ENCODE measurements at places on chromosomes 1 and 21. TPM values are rescaled to one million over a fixed set of nuclear protein-coding genes. Genes with fewer than 3 reads are reported as not detected.

MIS18A gene
- 30.0 TPM for total RNA-seq

SZT2 gene
- 43.0 TPM for total RNA-seq

GRCh38 chr1:93446837-93447451 is 974 bp upstream of the FNBP1L start:
- H3K4me1 ChIP-seq: peaks cover 34% of the 10 kb centered on the region
- no peaks in the 10 kb centered on the region for H3K27me3 ChIP-seq
- H3K36me3 ChIP-seq: no peaks in the 10 kb centered on the region
- DNase-seq: no peak
- H3K4me3 ChIP-seq: peak overlapping the region; percentile 86

DNA sequence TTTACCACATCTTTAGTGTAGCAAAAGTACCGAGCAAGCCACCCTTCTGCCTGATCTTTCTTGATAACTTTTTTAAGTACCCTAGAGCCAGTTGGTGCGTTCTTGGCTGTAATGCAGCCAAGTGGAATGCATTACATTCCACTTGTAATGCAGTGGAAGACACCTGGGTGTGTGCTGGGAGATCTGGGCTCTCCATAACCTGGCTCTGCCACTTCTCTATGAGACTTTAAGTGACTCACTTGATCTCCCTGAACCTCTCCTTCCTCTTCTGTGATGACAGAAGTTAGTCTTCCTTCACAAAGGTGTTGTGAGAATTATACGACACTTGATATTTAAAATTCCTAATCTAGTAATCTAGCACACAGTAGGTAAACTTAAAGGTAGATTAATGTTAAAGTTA is 35.3 kb upstream of the NFIA start:
- no peak overlapping the region for H3K27ac ChIP-seq
- H3K4me3 ChIP-seq: no peak overlapping the region
- DNase-seq: no peak
- no peaks in the 10 kb centered on the region for H3K4me1 ChIP-seq
- no peaks in the 10 kb centered on the region for H3K36me3 ChIP-seq
- no peaks in the 10 kb centered on the region for H3K27me3 ChIP-seq

DNA sequence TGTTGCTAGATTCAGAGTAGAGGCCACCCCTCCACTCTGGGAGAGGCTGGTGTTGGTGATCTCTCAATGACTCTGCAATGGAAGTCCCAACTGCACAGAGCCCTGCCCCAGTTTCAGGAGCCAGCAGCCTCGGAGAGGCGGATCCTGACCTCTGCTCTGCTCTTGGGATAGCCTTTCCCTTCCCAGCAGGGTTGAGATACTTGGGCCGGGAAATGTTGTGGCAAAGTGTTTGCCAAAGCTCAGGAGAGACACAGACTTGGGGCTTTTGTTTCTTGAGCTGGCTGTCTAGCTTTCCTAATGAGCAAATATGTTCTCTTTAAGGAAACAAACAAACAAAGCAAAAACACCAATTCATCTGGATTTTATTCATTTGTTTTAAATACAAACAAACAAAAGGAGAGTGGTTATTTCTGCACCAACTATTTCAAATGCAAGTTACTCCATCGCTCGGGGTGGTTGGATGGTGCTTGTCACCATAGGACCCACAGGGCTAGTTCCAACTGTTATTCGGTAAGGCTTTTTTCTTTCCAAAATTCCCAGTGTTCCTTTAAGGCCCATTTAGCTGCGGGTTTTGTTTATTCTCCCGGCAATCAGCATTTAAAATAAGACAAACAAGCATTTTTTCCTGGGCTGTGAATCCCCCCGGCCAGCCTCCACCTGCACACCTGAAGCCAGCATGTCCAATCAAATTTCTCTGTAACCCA is 193.9 kb upstream of the LMO4 start:
- no peaks in the 10 kb centered on the region for H3K4me1 ChIP-seq
- H3K4me3 ChIP-seq: no peak overlapping the region
- H3K27ac ChIP-seq: no peak overlapping the region
- no peaks in the 10 kb centered on the region for H3K27me3 ChIP-seq

DNA sequence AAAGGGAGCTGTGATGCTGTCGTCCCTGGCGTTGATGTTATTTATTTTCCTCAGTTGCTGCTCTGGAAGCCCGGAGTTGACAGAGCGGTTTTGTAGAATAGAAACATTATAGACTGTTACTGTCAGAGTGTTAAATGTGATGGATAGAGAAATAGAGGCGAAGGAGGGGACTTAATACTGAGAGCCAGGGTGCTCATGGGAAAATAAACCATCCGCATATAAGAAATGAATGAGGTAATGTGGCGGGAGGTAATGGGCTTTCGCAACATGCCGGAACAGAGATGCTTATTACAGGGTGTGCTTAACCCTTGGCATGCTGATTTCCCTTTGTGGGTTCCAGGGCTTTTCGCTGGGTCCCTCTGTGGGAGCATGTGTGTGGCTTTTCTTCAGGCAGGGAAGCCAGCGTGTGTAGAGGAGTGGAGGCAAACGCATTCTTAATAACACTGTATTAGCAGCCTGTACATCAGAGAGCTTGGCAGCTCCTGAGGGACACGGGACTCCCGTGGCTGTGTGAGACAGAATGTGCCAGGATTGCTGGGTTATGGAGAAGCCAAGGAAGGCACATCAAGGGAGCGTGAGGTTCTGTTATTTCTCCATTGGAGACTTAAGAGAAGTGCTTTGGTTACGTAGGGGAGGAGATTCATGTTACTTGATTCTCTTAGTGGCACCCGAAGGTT is 141.0 kb downstream of the PBX1 start:
- no peaks in the 10 kb centered on the region for H3K4me1 ChIP-seq
- H3K36me3 ChIP-seq: no peaks in the 10 kb centered on the region
- H3K27me3 ChIP-seq: no peaks in the 10 kb centered on the region

- no peak overlapping the region for H3K27ac ChIP-seq
- no peak for DNase-seq
- H3K27me3 ChIP-seq: no peaks in the 10 kb centered on the region
- no peaks in the 10 kb centered on the region for H3K36me3 ChIP-seq
- no peak overlapping the region for H3K4me3 ChIP-seq
These were observed 824 bp upstream of the KRTAP21-3 start for GRCh38 chr21:30719401-30719800.

GRCh38 chr1:86205741-86206140 is 49.2 kb upstream of the COL24A1 start:
- H3K27me3 ChIP-seq: no peaks in the 10 kb centered on the region
- H3K4me3 ChIP-seq: no peak overlapping the region
- DNase-seq: no peak
- no peak overlapping the region for H3K27ac ChIP-seq
- no peaks in the 10 kb centered on the region for H3K36me3 ChIP-seq
- H3K4me1 ChIP-seq: peaks cover 4% of the 10 kb centered on the region

DNA sequence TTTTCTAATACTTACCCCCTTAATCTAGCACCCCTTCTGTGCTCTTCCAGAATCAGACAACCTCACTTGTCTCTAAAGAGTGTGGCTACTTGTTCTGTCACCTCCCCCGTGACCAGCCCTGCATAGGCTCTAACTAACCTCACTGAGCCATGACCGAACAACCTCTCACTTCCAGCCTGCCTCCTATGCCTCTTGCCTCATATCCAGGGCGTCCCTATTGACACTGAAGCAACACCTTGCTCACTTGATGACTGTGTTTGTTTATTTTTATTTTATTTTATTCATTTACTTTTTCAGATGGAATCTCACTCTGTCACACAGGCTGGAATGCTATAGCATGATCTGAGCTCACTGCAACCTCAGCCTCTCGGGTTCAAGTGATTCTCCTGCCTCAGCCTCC is 235.1 kb upstream of the B3GALT2 start:
- H3K27me3 ChIP-seq: no peaks in the 10 kb centered on the region
- H3K4me3 ChIP-seq: no peak overlapping the region
- H3K4me1 ChIP-seq: no peaks in the 10 kb centered on the region
- H3K36me3 ChIP-seq: no peaks in the 10 kb centered on the region
- no peak overlapping the region for H3K27ac ChIP-seq

DNA sequence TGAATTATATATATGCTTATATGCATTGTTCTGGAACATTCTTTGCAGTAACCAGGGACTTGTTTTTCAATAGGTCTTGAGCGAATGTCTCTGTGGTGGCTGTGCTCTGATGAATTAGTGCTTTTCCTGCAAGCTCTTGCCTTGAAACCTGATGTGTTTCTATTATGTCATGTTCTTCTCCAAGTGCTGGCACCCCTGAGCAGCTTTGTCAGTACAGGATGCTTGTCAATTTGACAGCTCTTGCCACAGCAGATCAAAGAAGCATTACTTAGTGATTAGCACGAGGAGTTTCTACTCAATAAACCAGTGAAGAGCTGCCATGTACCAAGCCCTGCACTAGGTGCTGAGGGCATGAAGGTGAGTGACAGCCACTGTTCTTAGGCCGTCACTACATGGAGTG is 171.9 kb downstream of the PRDM2 start:
- no peaks in the 10 kb centered on the region for H3K27me3 ChIP-seq
- no peaks in the 10 kb centered on the region for H3K4me1 ChIP-seq
- no peaks in the 10 kb centered on the region for H3K36me3 ChIP-seq
- no peak for DNase-seq
- H3K27ac ChIP-seq: no peak overlapping the region

- no peaks in the 10 kb centered on the region for H3K36me3 ChIP-seq
- no peak overlapping the region for H3K4me3 ChIP-seq
- no peaks in the 10 kb centered on the region for H3K27me3 ChIP-seq
- DNase-seq: no peak
- no peak overlapping the region for H3K27ac ChIP-seq
These were observed 435.7 kb upstream of the RUNX1 start for GRCh38 chr21:35484851-35485250.

GRCh38 chr1:30879940-30880677 is 28.4 kb downstream of the SDC3 start:
- DNase-seq: no peak
- H3K27ac ChIP-seq: no peak overlapping the region
- H3K36me3 ChIP-seq: no peaks in the 10 kb centered on the region

- DNase-seq: no peak
- H3K27ac ChIP-seq: no peak overlapping the region
- no peaks in the 10 kb centered on the region for H3K27me3 ChIP-seq
- H3K36me3 ChIP-seq: peaks cover 2% of the 10 kb centered on the region
- H3K4me3 ChIP-seq: no peak overlapping the region
These were observed 39.7 kb downstream of the LRP8 start for GRCh38 chr1:53288002-53288789.

- 0 out of 2 replicates have a peak, but pooled peaks cover 3% of the 10 kb centered on the region for H3K27me3 ChIP-seq
- no peaks in the 10 kb centered on the region for H3K36me3 ChIP-seq
- no peak for DNase-seq
- no peak overlapping the region for H3K4me3 ChIP-seq
These were observed 59.4 kb upstream of the CYP2J2 start for GRCh38 chr1:59985911-59986515.

DNA sequence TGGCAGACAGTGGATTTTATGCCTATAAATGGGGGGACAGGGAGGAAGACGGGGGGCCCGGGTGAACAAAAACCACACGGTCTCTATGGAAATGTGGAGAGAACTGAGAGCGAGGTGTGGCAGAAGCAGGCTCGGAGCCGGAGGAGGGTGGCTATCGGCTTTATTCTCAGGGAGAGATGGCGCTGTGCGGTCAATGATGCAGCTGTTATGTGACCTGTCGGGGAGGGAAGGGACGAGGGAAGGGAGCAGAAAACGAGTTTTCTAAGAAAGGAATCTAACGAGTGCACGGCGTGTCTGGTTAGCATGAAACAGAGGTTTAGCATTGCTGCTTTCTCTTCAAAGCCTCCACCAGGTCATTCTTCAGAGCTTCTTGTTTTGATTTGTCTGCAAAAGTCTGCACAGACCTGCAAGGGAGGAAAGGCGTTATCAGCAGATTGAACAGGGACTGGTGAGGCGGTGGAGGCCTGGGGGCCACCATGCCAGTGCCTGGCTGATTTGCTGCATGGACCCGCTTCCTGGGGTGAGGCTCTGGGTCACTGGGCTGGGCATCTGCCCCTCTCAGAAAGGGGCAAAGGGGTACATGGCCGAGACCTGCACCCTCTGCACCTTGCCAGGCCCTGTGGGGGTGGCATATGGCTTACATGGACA is 27.2 kb downstream of the SLC66A1 start:
- no peaks in the 10 kb centered on the region for H3K36me3 ChIP-seq
- no peak overlapping the region for H3K4me3 ChIP-seq
- no peak for DNase-seq

All from HCT116 (cell line).